ENCODE measurements at places on chromosomes 1 and 21.

DNA sequence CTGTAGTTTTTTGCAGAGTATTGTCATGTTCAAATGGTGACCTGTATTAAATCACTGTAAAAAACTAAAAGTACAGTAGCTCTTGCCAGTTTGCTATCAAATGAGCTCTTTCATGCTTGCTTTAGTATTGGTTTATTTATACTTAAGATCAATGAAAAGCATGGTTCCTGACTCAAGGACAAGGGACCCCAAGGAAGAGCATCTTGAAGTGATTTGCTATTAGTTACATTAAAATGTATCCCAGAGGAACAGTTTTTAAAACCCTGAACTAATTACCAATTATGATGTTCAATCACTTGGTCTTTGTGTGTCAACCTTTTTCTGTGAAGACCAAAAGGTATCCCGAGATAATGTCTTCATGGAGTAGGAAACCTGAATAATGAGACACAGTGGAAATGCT lies at the start of gene OR13G1:
Gene OR13G1 (minus strand): TSS at position 101 of the 400 bp plus-strand sequence. CDS start 6,698 bp downstream, outside the sequence.
- DNase-seq = no peak

DNA sequence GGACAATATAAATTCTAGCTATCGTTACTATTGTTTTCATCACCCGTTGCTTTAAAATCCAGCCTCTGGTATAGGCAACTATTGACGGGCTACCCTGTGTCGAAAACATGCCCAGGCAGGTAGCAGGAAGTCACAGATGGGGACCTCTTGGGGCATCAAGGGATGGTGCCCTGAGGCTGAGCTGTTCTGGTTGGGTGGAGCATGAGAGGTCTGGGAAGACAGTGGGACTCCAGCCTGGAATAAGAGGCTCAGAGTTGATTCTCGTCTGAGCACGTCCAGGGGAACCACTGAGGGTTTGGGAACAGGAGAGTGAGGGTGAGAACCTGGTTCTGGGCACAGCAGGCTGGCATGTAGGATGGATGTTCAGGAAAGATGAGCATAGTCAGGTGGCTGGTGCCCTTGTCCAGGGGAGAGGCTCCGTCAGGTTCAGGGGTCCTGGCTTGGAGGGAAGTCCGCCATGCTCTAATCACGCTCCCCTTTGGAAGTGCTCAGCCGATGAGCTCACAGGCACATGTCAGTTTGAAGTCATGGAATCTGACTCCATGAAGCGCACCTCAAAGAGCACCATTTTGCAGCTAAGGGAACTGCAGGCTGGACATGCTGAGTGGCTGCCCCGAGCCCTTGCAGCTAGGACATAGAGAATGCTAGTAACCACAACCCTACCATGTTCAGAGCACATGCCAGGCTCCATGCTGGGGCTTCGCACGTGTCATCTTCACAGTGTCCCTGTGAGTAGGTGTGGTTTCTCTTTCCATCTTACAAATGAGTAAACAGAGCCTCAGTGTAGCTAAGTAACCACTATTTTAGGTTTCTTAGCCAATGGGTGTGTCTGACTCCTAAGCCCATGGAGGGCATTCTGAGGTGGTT lies 21.0 kb downstream of the PCSK9 start:
- no peak for DNase-seq

DNA sequence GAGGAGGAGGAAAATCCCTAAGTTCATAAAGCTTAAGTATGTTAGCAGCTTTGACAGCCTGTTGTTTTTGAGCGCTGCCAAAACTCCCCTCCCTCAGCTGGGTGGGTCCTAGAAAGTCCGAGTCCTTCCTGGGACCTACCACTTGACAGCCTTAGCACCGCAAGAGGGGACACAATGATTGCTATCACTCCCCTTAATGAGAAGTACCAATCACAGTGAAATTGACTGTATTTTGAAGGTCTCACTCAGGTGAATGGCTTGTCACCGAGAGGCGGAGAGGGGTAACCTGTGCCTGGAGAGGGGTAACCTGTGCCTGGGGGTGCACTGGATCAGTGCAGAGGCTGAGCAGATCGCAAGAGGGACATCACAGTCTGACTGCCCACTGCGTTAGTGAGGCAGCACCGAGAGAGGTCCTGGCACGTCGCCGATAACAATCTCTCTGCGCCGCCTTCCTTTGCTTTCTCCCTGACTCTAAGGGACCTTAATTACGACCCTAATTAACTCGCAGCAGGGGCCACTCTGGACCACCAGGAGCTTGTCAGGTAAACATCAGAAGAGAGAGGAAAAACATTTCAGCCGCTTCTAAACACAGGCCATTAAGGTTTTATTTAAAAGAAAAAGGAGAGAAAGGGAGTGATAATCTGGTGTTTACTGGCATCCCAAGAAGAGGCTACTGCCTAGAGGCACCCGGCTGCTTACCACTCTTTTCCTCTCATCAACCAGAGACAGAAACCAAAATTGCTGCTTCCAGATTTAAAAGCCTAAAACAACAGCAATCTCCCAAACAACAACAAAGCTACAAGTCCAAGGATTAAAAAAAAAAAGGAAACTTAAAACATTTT lies 25.7 kb upstream of the KCNK1 start:
- peak; percentile 59 for DNase-seq

DNA sequence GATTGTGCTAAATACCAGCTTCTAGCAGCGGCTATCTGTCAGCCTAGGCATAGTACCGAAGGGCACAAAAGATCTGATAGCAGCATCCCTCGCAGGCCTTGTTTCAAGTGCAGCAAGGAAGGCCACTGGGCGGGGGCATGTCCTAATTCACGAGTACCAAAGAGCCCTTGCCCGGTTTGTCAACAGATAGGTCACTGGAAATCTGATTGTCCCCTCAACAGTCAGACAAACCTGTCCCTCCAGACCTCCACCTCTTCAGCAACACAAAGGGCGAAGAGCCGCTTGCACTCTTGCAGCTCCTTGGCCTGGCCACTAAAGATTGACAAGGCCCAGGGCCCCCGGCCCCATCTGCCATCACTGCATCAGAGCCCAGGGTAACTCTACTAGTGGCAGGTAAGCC lies 22.7 kb upstream of the CA6 start:
- DNase-seq = no peak

GRCh38 chr1:177969825-177970371 lies at the start of gene SEC16B:
TSS of gene SEC16B (minus strand) at chr1:177970058. CDS start at chr1:177967981, 2,077 bp downstream.
- peak; percentile 11 for DNase-seq

DNA sequence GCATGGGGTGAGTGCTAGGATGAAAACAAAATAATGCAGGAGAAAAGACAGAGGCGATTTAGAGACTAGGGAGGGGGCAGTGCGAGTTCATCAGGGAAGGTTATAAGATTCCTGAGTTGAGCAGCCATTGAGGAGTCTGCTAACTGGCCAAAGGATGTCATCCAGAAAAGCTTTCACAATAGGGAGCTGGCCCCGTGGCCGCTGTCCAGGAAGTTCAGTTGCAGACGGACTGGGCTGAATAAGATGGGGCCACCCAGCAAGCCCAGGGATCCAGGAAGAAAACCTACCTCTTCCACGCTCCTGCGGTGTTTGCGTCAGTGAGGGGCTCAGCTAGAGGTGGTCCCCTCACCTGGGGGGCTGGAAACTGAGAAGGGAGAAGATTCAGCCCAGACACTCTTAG lies 4.0 kb upstream of the PKP1 start:
- DNase-seq = no peak

All from GM23338 (cell line).